GM12864 (cell line): ENCODE measurements at places on chromosomes 2 and 18.

DNA sequence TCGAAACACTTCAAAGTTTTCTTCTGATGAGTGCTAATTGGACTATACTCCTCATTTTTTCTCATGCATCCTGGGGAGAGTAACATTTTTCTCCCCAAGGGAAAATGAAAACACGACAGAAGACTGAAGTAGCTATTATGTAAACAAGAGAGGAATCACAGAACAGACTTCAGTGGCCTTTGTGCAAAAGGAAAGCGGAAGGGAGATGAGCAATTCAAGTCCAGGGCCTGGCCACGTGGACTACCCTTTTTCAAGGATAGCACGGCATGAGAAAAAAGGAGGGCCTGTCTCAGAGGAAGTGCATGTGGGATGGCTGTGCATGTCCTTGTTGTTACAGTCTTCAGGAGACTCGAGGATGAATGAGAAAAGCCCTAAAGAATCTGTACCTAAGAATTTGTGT lies 43.8 kb upstream of the KCNE4 start:
- no peak for DNase-seq

- no peak for DNase-seq
These were observed 45.0 kb downstream of the CYRIA start for GRCh38 chr2:16620590-16620989.

DNA sequence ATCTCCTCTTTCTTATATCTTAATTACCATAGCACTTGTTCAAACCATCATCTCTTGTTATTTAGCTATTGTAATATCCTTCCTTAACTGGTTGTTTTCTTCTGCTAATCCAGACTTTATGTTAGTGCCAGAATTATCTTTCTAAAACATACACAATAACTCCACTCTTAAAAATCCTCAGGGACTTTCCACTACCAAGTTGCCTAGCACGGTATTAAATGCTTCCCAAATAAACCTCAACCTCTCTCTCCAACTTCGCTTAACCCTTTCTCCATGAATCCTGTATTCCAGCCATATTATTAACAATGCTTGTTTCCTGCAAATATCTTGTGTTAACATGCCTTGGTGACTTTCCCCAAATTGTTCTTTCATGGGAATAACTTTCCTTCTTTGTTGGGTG lies 84.5 kb downstream of the FAM228A start:
- no peak for DNase-seq

- DNase-seq = no peak
These were observed 6.4 kb upstream of the PSD4 start for GRCh38 chr2:113167115-113167932.

GRCh38 chr18:9105420-9105819 lies 2.9 kb downstream of the NDUFV2 start:
- DNase-seq = no peak

GRCh38 chr2:7044253-7045250 lies 127.3 kb downstream of the RNF144A start:
- no peak for DNase-seq

DNA sequence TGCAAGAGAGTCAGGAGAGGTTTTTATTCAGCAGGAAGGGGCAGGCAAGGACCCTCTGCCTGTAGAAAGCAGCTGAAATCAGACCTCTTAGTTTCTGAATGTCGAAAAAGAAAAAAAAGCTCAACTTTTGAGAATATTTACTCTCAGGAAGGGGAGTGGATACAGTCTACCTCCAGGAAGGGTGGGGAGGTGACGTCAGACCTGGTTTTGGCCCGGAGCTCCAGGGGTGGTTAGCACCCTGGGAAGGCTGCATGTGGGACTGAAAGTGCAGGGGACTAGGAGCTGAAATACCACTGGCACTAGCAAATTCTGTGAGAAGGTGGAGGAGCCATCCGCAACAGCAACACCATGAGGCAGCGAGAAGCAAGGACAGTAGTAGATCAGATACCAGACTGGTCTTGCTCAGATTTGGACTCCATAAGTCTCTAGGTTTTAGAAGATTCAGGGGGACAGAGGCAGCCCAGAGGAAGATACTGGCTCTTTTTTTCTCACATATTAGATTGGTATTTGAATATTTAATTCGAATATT lies 19.8 kb downstream of the MC2R start:
- DNase-seq = no peak

DNA sequence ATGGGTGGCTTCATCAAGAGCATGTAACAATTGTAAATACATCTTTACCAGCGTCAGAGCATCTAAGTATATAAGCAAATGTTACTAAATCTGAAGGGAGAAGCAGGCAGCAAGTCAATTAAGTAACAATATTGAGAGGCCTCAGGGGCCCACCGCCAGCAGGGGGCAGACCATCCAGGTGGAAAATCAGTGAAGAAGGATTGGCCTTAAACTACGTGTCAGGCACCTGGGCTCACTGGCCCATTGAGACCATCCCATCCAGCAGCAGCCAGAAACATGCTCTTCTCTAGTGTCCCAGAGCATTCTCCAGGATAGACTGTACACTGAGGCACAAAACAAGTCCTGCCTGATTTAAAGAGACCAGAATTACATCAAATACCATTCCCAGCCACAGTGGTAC lies 96.2 kb upstream of the SNTG2 start:
- DNase-seq = no peak

DNA sequence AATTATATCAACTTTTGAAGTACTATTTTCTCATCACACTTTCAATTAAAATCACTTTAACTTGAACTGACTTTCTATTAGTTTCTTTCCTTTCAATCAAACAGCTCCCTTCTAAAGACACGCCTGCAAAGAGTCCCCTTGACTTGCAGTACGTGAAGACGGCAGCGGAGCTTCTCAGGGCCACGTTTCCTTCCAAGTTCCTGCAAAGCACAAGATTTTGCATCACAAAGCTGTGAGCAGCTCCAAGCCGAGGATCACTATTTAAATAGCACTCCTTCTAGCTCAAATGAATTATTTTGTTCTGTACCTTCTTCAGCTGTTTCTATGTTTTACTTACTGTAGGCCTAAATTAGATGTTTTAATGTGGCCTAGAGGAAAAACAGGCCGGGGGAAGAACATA lies 30.8 kb downstream of the SH3YL1 start:
- no peak for DNase-seq

- peak; percentile 53 for DNase-seq
These were observed 598 bp upstream of the WBP1 start for GRCh38 chr2:74457549-74458131.

GRCh38 chr18:40956213-40956612 lies 998.8 kb upstream of the PIK3C3 start:
- no peak for DNase-seq

GRCh38 chr2:42828487-42829425 lies 36.4 kb upstream of the HAAO start:
- DNase-seq = no peak

- no peak for DNase-seq
These were observed 801.4 kb downstream of the BCL11A start for GRCh38 chr2:59752071-59752470.

DNA sequence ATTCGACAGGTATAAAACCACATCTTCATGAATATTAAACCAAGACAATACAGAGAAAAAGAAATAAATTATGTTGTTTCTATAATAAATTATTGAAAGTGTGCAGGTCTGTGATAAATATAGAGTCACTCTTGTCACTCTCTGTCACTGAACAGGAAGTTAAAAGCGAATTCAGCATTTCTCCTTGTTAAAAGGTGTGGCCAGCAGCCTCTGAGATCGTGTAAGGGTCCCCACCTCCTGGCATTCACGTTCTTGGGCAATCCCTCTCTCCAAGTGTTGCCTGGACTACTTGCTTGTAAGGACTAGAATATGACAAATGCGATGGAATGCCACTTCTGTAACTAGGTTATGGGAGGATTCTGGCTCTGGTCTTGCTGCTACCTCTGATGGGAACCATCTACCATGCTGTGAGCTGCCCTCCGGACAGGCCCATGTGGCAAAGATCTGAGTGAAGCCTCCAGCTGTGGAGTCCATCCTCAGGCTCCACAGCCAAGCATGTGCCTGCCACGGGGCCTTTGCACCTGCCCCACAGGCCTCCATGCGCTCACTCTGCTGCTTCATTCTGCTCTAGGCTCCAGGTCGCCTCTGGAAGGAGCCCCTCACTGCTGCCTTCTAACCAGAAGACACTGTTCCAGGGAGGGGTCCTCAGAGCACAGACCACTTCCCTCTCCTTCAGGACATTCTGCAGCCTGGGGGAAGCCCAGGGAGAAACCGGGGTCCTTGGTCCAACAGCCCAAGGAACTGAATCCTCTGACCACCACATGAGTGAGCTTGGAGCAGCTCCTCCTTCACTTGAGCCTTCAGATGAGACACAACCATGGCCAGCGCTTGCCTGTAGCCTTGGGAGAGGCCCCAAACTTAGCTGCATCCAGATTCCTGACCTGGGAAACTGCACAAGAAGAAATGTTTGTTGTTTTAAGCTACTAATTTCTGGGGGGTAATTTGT lies 202.9 kb upstream of the HDAC4 start:
- no peak for DNase-seq

DNA sequence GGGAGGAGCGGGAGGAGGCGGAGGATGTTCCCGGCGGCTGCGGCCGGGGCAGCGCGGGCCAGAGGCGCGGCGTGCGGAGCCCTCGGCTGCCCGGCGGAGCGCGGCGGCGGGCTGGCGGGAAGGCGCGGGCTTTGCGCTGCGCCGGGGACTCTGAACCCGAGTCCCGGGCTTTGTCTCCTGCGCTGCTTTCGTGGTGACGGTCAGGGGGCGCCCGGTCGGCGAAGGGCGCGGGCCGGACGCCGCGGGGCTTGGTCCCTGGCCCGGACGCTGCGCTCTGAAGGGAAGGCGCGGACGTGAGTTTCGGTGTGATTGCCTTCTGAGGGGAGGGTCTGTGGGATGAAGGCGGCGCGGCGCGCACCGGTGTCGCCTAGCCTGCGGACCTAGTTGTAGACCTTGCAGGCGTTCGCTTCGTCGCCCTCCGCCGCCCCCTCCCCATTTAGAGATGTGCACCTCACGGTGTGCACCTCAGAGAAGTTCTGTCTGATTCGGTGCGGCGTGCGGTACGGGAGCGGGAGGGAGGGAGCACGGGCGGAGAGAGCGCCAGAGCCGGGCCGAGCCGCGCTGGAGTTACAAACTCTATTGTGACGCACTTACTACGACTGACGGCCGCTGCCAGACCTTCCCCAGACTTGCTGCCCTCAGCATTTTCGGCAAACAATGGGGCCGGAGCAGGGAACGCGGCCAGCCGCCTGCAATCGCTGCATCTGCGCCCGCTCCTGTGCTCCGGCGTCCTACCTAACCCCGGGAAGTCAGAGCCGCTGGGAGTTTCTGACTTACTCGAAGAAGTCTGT lies 2.1 kb downstream of the BCL2L11 start:
- DNase-seq = no peak

DNA sequence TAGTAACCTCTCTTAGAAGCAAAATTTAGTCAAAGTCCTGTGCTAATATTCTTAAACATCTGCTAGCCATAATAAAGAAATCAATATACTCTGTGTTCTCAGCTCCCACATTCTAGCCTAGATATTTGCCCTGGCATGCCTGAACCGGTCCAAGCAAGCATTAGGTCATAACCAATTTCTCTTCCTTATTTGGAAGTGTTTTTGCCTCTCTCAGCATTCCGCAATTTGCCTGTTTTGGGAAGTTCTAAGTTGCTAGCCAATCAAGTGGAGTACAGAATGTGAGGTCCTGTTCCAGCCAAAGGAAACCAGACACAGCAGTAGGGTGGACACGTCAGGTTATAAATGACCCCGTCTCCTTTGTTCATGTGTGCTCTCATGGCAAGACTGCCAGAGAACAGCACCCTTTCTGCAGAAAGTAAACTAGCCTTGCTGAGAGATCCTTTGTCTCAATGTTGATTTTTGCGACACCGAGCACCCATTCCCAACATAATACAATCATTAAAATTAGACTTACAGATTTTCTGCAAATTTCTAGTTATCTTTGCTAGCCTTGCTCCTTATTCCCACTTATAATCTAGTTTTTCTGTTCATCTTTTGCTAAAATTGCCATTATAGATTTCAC lies 13.0 kb upstream of the SULT1C4 start:
- no peak for DNase-seq

- no peak for DNase-seq
These were observed 11.8 kb downstream of the GULP1 start for GRCh38 chr2:188303363-188304031.

DNA sequence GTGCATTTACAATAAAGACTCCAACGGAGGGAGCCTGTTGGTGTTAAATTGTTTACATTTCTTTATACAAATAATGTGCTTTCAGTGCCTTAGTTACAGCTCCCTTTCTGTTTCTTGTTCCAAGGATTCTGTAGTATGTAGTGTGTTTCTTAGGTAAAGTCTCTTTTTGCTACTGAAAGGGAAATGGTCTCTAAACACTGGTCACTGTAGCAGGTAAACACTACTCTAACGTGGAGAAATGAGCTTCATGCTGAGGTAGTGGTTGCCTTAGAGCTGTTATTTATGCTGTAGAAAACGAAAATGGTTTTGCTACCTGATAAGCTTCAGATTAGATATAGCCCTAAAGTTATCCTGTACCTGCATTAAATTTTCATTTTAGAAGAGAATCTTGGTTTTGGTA lies 163.6 kb downstream of the CAPN13 start:
- no peak for DNase-seq

- no peak for DNase-seq
These were observed 40.4 kb downstream of the L3MBTL4 start for GRCh38 chr18:6374340-6374739.

DNA sequence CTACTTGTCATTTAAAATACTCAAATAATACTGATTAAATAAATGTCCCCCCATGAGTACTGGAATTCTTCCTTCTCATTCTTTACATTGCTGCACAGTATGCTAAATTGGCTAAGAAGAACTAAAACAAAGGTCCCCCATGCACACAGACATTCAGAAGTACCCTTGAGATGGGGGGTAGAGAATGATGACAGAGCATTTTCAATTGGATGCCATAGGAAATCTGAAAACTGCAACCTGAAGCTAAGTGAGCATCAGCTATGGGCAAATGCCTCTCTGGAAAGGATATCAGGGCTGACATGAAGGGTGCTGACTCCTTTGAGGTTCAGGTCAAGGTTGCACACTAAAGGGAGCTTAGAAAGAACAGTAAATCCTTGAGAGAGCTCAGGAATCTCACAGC lies 10.1 kb upstream of the TNFAIP6 start:
- no peak for DNase-seq

DNA sequence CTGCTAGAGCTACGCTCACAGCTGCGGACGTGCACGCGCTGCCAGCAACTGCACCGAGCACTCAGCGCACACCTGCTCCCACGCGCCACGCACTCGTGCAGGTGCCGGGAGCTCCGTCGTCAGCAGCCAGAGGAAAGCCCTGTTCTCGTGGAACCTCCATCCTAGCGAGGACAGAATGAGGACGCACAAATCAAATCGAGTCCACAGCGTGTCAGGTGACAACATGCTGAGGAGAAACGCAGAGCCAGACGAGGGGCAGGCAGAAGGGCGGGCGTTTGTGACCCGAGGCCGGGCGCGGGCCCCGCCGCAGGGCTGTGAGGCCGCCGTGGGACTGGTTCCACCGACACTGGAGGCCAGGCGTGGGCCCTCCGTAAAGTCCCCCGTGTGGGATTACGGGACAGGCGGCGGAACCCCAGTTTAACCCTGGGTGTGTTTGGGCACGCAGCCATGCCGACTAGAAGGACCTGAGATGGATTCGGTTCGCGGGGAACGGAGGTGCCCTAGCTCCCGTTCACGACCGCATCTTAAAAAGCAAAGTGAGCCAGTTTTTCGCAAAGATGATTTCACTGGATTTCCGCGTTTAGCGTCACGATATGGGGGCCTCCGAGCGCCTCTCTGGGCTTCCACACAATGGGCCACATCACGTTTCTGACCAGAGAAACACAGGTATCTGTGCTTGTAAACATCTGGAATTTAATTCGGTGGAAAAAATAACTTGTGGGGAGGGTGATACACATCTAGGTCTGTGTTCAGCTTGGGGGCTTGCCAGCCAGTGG lies 26.9 kb upstream of the ALKAL2 start:
- no peak for DNase-seq

- no peak for DNase-seq
These were observed 73.3 kb downstream of the TMEM18 start for GRCh38 chr2:603869-604268.
